ENCODE measurements at places on chromosomes 2 and 18.

GRCh38 chr2:126676221-126677175 lies 20.5 kb downstream of the GYPC start:
- no peak for DNase-seq

DNA sequence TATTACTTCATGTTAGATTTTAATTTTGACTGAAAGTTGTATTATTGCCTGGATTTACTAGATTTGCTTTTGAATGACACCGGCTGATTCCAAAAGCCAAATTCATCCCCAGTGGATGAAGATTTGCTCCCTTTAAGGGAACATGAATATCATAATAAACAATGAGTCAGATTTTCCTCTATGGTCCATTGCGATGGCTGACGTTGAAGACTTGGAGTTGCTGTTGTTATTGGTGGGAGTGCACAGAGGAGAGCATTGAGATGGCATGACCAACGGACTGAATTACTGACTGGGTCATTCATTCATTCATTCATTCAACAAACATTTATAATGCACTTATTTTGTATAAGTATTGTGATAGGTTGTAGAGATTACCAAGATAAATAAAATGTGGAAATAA lies 33.4 kb upstream of the LYPD1 start:
- DNase-seq: no peak

DNA sequence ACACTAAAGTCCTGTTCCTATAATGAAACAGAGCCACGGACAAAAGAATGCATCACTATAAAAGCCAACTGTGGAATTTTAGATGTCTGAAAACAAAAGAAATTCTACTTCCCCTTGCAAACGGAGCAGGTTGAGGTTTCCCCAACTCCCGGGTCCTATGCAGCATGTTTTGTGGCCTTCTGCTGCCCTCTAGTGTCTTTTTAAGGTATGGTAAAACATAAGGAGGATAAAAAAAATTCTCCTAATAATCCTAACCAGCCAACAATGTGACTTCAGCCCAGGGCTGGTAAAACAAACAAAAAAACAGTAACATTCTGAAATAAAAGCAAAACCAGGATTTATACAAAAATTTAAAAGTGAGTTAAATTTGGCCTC lies 539.5 kb downstream of the NRXN1 start:
- no peak for DNase-seq

DNA sequence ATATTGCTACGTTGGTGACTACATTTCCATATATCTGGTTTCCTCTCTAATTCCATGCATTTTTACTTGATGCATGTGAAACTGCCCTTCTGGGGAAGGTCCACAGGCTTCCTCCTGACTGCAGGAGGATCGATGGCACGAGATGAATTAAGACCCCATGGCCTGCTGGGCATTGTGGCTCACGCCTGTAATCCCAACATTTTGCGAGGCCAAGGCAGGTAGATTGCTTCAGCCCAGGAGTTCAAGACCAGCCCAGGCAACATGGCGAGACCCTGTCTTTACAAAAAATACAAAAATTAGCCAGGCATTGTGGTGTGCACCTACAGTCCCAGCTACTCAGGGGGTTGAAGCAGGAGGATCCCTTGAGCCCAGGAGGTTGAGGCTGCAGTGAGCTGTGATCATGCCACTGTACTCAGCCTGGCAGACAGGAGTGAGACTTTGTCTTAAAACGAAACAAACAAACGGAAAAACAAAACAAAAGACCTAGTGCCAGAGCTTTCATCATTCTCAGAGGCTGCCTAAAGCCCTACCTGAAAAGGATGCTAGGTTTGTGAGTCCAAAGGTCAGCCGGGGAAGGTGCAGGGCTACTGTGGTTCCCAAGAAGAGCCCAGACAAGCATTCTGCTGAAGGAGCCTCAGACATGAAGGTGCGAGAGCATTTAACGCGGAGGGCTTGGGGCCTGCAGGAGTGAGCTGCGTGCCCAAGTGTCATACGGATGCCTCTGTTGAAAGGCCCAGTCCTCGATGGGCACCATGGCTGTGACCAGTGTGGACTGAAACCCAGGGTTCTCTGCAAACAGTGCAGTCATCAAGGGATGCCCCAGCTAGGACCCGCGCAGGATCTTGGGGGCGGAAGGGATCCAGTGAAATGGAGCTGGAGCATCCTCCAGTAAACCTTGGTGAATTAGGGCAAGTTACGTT lies 21.6 kb downstream of the GPR55 start:
- no peak for DNase-seq

- no peak for DNase-seq
Measured at GRCh38 chr18:46343456-46343855, 239.3 kb downstream of the HAUS1 start.

- no peak for DNase-seq
Measured at GRCh38 chr2:212227755-212228154, 310.8 kb downstream of the ERBB4 start.

GRCh38 chr2:44188696-44189095 lies 20.0 kb downstream of the PPM1B start:
- DNase-seq: no peak

DNA sequence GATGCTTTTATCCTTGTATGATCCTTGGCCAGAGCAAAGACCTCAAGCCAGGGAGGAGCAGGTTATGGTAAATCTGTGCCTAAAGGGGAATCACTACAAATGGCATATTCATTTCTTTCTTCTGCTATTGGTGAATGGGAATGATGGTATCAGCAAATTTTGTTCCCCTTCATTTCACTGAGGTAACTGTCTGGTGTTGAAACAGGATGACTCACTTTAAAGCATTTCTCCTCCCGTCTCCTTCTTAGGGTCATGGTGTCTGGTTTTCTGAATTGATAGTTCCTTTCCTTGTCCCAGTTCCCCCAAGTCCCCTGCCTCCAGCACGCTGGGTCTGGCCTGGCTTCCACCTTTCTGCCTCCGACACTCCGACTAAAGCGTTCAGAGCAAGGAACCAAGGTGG lies 109.2 kb downstream of the MREG start:
- DNase-seq: no peak

GRCh38 chr18:23578891-23579653 lies 7.2 kb downstream of the NPC1 start:
- DNase-seq: no peak

DNA sequence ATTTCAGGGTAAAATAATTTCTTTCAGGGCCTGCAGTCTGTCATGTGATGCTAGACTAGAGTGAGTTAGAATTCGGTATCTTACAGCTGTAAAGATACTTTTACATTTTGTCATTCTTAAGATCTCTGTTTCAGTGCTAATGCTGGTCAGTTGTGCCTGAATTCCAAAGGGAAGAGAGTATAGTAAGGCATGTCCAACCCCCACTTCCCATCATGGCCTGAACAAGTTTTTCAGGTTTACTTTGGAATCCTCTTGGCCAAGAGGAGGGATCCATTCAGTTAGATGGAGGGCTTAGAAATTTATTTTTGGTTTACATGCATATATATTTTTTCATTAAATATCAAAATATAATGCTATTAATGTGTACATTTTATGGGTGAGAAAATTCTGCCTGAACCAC lies 596.6 kb downstream of the XIRP2 start:
- DNase-seq: no peak

DNA sequence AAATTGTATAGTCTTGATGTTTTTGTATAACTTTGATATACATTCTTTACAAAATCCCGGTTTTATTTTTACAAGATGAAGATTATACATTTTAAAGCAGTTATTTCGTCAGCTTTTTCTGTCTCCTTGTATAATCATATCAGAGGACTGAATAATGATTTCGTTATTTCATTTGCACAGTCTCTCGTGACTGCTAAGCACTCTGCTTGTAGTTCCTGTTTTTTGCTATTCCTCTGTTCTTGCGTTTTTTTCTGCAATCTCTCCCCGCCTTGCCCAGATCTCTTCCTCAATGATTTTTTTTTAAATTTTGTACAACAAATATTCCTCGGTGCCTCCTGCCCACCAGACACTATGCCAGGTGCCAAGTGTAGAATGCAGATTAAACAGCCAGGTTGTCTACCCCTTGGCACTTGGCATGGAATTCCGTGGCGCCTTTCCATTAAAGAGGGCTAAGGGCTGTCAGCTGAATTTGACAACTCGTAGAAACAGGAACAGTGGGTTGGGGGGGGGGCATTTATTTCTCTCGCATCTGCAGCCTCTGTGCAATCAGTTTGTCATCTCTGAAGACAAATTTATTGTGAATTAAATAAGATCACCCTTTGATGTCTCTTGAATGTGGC lies 69.6 kb downstream of the KLHL29 start:
- DNase-seq: no peak

- DNase-seq: no peak
Measured at GRCh38 chr18:12933327-12933726, 14.5 kb upstream of the SEH1L start.

- no peak for DNase-seq
Measured at GRCh38 chr2:49111456-49111855, 42.9 kb downstream of the FSHR start.

- no peak for DNase-seq
Measured at GRCh38 chr2:118837621-118838020, 9.8 kb downstream of the EN1 start.

DNA sequence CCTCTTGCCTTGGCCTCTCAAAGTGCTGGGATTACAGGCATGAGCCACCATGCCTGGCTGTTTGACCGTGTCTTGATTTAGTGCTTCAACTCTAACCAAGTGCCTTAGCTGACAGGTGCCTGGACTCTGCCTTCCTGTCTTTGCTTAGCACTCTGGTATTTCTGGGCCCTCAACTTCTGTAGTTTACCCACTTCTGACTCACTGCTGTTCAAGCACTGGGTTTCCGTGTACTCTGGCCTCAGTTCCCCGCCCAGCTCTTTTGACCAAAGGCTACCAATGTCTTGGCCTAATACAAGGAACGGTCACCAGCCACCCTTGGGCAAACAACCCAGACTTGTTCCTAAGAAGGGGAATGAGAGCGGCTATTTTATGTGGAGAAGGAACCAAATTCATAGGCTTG lies 35.7 kb upstream of the CABLES1 start:
- DNase-seq: no peak

DNA sequence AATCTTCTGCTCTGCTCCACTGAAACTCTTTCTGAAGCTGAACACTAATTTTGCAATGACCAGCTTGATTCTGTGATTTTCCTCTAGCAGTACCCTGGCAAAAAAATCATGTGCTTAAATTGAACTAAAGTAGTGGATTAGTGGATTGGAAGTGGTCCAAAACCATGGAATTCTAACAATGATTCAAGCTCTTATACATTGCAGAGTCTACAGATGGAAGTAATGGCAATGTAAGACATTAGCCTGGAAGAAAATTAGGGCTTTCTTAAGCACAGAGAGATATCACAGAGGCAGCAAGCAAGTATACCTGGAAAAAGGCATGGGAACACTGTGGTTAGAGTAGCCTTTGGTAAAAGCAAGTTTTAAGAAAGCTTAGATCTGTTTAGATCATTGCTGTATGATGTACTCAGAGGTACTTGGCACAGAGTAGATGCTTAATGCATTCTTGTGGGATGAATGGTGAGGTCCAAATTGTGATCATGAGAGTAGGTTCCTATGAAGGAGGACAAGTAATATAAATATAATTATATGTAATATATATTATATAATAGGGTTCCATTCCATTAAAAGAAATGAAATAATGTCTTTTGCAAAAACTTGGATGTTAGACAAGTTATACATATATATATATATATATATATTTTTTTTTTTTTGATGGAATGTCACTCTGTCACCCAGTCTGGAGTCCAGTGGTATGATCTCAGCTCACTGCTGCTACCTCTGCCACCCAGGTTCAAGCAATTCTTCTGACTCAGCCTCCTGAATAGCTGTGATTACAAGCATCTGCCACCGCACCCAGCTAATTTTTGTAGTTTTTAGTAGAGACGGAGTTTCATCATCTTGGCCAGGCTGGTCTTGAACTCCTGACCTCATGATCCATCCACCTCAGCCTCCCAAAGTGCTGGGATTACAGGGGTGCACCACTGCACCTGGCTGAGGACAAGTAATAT lies 172.2 kb upstream of the SCN7A start:
- no peak for DNase-seq

- no peak for DNase-seq
Measured at GRCh38 chr2:232336241-232336736, 42.3 kb upstream of the ALPP start.

DNA sequence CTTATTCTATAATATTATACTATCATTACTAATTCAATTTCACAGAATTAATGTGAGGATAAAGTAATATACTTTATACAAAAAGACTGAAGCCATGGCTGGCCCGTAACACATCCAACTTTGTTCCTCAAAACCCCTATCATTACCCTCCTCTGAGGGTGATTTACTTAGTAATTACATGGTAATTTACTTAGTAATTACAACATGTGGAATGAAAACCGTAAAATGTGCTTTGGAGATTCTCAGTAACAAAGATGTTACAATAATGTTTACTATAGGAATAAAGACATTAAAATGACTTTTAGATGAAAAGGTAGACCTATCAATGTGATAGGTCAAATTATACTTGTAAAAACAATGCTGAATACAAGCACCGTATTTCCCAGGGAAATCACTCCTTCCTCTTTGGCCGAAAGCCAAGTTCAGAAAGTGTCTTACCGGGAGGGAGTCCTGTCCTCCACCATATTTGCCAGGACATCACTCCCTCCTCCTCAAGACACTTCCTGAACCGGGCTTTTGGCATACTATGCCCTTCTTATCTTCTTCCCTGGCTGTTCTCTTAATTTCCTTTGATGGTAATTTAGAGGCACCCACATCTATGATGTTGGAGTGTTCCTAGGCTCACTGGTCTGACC lies 1047.8 kb downstream of the SOCS6 start:
- DNase-seq: no peak

DNA sequence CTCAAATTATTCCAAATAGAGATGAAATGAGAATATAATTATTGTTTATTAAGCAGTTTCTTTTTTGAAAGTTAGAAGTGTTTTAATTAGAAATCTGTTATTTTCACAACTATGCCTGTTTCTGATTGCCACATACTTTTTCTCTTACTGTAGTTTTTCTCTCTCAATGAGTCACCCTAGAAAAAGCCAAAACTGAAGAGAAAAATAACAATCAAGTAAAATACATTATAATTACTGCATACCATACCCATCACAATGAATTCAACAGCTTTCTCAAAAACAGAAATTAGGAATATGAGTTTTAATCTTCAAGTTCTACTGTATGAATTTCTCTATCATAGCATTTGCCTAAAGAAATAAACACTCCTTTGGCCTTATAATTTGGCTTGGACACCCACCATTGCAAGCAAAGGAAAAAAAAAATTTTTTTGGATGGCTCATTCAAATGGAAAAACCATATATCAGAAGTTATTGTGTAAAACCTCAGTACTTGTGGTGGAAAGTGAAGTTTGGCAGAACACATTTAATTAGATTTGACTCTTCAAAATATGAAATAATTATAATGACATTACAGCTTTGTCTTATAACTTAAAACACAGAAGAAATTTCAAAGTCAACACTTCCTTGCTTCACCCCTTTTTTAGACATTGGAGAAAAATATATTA lies 138.5 kb downstream of the DYM start:
- DNase-seq: no peak

- no peak for DNase-seq
Measured at GRCh38 chr18:78981989-78982620, 2.5 kb downstream of the SALL3 start.

DNA sequence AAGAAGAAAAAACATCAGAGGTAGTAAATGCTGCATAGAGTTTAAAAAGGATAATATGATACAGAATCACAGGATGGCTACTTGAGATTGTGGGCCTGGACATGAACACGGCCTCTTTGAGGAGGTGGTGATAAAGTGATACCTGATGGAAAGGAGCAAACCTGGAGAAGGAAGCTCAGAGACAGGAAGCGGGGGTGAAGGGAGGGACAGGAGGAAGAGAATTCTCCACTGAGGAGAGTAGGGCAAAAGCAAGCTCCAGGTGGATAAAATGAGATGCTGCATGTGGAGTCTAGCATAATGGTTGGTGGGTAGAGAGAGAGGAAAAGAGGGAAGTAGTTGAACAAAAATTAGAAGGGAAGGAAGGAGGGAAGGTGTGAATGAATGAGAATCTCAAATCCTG lies 77.0 kb upstream of the GALNT3 start:
- DNase-seq: no peak

Data from CD8-positive, alpha-beta memory T cell (primary cell).